Effector memory CD8-positive, alpha-beta T cell (primary cell): ENCODE measurements at places on chromosomes 1 and 21.

- no peak for DNase-seq
These were observed 735 bp upstream of the STX12 start for GRCh38 chr1:27772036-27772931.

- no peak for DNase-seq
These were observed 5.9 kb downstream of the USP24 start for GRCh38 chr1:55209247-55209646.

DNA sequence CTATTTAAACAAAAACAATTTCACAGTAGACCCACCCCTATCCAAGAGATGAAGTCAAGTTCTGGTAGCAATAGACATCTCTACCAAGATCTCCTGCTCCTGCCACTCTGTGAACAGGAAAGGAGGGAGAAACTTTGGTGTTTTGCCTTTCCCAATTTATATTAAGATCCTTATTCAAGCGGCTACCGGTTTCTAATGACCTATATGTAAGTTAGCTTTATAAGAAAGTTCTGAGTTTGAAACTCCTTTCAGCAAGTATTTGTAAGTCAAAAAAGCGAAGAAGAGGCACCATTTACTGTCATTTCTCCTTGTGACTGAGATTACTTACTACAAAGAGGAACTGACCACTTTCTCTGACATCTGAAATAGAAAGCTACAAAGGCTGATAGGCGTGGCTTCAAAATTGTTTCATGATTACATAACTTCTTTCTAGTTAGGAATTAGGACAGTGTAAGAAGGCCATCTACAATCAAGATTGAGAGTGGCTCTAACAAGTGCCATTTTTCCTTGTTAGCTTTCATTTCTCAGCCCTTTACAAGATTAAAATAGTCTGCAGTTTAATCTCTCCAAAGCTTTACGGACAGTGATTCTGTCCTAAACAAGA, at the start of gene MNDA:
MNDA (plus strand) TSS at position 448 of the 604 bp plus-strand sequence. CDS start 10,803 bp downstream, outside the sequence.
- no peak for DNase-seq

DNA sequence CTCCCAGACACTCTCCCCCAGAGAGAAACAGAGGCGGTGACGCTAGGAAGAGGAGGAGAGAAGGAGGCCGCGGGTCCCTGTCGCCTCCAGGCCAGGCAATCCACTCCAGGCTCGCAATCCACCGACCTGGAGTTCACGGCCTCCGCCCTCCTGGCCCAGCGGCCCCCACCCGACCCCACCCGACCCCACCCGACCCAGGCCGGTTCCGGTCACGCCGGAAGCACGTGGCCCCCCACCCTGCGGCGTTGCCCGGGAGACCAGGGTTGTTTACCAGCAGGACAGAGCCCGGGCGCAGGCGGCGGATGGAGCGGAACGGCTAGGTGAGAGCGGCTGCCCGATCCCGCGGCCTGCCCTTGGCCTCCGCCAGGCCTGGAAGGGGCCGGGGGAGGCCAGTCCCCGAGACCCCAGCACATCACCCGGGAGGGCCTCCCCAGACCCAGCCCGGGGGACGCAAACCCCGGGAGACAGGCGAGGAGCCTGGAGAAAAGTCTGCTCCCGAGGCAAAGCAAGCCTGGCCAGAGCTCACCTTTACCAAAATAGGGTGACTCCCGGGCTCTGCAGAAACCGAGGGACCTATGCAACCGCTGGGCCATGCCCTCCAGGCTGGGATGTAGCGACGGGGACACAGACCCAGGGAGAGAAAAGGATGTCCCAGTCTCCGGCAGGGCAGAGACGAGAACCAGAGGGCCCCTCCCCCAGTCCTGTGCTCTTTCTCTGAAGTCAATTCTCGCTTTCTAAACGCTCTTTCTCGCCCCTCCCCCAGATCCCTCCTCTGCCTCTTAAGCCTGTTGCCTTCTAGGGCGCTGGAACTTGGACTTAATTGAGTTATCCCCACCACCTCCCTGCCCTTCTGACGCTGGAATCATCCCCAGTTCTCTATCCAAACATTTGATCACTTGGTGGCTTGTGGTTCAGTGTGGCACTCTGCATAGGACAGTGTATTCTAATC, at the start of the genes PLA2G2C and UBXN10:
PLA2G2C (minus strand) TSS at position 685 of the 949 bp plus-strand sequence. CDS start 9,155 bp downstream, outside the sequence.
UBXN10 (plus strand) TSS at position 263 of the 949 bp plus-strand sequence. CDS start 4,466 bp downstream, outside the sequence.
- peak; percentile 41 for DNase-seq

DNA sequence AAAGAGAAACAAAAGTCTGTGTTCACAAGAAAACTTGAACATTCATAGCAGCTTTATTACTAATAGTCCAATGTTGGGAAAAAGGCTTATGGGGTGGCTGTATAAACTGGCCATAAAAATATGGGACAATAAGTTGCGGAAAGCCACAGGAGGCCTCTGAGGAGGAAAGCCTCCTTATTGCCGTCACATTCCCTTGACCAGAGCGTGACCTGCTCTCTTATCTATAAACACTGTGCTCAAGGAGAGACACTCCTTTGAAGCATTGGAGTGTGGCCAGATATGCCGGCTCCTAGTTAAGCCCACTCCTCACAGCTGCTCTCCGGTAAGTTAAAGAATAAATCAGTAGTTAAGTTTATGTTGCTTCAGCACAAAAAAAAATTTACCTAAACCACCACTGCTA, 19.7 kb downstream of the OR6Y1 start:
- no peak for DNase-seq

GRCh38 chr1:42183210-42183956, 18.8 kb upstream of the GUCA2A start:
- DNase-seq: no peak

DNA sequence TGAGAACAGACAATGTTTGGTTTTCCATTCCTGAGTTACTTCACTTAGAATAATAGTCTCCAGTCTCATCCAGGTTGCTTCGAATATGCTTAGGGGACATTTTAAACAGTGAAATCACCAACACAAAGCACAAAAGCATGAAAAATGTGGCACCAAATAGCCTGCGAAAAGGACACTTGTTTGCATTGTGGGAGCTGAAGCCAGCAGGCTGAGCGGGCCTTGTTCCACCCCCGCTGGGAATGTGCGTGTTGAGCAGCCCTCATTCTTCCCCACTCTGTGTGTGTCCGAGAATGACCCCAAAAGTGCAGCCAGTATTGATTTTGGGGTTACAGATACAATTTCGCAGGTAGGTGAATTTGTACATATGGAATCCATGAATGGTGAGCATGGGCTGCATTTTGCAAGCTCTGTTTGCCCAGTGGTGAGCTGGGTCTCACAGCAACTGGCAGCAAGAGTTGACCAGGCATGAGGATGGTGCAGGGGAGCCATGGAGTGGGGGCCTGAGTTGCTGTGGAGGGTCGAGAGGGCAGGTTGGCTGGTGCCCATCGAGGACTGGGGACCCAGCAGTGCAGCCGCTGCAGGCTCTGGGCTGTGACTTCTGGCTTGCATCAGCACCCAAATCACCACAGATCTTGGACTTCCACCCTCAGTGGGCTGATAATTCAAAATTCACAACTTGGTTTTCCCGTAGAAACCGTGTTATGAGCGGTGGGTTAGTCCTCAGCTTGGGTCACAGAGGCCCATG, 29.4 kb downstream of the NENF start:
- no peak for DNase-seq

GRCh38 chr1:184965944-184966860, 8.1 kb downstream of the NIBAN1 start:
- no peak for DNase-seq

GRCh38 chr1:117664314-117664713, 58.5 kb downstream of the TENT5C start:
- peak; percentile 64 for DNase-seq

DNA sequence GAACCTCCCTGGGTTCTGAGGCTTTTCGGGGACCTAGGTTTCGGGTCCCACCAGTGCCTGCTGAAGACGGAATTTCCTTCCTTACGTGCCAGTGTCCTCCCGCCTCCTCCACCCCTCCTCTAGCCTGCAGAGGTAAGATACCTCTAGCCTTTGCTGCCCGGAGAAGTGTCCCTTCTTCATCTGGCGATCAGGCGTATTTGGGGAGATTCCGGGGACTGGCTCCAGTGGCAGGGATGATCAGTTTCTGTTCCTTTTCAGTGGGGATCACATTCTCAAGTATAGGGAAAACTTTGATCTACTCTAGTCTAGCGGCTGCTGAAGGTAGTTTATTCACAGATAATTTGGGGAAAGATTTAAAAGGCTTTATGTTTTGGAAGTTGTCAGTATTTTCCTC, 674 bp downstream of the CEP350 start:
- no peak for DNase-seq

DNA sequence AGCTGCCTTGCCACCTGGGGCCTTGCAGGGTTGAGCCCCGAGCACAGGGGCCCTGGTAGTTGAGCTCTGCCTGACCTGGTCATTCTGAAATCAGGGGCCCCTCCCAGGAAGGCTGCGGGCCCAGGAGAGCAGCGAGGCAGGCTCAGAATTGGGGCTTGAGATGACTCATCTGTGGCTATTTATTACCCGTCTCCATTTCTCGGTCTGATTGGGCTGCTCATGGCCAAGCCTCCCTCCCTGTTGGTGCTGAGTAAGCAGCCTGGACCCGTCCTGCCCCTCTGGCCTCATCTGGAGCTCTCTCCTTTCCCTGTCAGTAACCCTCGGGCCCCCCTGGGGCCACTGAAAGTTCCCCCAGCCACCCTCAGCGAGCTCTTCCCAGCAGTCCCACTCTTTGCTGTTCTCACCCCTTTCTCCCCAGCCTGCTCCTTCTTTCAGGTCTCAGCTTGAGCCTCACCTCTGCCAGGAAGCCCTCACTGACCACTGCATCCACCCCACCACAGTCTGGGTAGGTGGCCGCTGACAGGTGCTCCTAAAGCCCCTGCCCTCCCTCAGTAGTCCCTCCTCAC, 11.0 kb upstream of the TNFRSF8 start:
- no peak for DNase-seq

- no peak for DNase-seq
These were observed 45.8 kb upstream of the C1orf21 start for GRCh38 chr1:184340984-184341383.

DNA sequence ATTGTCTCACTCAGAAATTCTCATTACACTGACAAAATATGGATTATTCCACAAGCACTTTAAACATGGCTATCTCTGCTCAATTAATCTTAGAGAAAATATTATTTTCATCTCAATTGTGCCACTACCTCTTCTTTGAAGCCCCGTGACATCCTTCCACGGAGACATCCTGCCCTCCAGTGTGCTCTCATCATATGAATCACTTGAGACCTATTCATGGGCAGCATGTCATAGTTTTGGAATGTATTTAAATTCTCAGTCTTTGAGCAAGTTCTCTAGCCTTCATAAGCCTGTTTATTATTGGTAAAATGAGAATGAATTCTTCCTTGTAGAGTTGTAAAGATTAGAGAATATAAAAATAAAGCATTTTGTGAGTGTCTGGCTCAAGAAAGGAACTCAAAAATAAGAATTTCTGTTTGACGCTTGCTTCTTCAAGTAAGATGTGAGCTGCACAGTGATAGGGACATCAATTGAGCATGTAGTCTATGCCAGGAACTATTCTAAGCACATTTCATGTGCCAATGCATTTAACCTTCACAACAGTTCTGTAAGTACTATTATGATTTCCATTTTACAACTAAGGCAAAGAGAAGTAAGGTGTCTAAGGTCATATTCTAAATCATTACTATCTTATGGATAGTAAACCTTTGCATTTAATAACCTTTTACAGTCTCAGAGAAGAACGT, 557.4 kb upstream of the ZRANB2 start:
- DNase-seq: no peak

- no peak for DNase-seq
These were observed 65.2 kb upstream of the FAM163A start for GRCh38 chr1:179677882-179678281.

DNA sequence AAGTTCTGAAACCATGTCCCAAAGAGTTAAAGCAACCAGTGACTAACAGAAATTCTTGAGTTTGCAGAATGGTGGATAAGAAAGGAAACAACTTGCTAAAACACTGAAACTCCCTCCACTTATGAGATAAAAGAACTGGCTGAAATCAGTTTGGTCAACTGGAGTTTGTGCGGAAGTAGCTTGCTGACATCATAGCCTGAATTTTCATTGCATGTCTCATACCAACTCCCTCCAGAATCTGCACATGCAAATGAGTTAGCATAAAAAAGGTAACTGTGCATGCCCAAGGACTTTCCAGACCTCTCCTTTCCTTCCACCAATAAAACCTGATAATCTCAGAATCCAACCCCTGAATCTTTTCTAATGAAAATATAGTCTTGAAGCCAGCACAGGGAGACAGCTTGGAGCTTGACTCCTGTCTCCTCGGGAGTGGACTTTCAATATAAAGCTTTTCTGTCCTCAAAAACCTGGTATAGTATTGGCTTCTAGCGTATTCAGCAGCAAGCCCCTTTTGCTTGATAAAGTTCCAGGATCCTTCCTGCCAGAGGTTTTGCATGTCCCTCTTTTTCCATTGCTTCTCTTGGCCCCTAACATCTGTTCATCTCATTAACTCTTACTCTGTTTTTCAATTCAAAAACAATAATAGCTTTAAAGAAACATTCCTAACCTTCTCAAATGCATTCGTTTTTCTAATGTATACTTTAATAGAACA, 785.8 kb upstream of the ADGRL4 start:
- DNase-seq: no peak

- no peak for DNase-seq
These were observed 536.3 kb downstream of the KIF26B start for GRCh38 chr1:245690946-245691541.

- no peak for DNase-seq
These were observed 45.1 kb upstream of the MUTYH start for GRCh38 chr1:45385302-45385701.

- peak; percentile 80 for DNase-seq
These were observed 407 bp upstream of the PIGV start for GRCh38 chr1:26787381-26787705.

- no peak for DNase-seq
These were observed 36.0 kb upstream of the ANGPTL3 start for GRCh38 chr1:62561306-62561705.
